ENCODE measurements at places on chromosomes 3 and 15.

- no peak for DNase-seq
Measured at GRCh38 chr15:91306144-91306543, 206.1 kb downstream of the SV2B start.

DNA sequence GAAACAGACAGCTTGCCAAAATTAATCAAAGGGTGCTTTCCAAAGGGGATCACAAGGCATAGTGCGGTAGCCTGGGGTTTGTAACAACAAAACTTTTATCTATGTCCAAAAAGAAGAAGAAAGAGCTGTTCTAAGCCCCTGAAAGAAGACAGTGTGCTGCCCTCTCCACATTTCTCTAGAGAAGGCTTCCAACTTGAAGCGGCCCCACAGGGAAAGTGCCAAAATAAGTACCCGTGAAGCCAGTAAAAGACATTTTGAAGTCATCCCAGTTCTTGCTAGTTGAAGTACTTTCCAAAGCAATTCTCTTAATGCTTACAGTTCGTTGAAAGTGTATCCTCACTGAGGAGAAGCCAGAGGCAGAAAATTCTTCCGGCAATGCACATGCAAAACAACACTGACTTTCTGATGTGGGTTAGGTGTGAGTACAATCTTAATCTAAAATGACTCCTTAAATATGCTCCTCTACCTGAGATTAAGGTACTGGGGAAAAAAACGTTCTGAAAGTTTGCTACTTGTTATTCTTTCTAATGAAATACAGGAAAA, 21.3 kb downstream of the GPR15 start:
- DNase-seq: no peak

GRCh38 chr15:33742306-33742705, 226.0 kb upstream of the CHRM5 start:
- DNase-seq: no peak

GRCh38 chr3:10206166-10206511, 41.4 kb downstream of the IRAK2 start:
- DNase-seq: no peak

- DNase-seq: no peak
Measured at GRCh38 chr3:194327218-194328052, 23.7 kb downstream of the CPN2 start.
